Osteocyte (in vitro differentiated cells): ENCODE measurements at places on chromosomes 7 and 10.

DNA sequence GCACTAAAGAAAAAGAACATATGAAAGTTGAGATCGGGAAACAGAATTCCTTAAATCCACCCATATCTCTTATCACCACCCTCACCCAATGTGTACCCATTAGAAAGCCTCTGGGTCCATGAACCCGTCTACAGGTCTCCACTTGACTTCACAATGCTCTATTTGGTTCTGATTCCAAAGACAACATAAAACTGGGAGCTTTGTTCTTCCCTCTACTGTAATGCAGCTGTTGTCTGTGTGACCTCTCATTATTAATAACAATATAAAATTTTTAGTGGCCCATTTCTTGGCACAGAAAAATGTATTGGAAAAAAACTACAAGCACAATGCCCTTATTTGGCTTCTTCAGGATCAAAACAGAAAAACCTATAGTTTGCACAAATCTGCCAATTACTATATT, 30.0 kb downstream of the DOCK4 start:
- H3K4me1 ChIP-seq = peaks cover 24% of the 10 kb centered on the region
- no peak overlapping the region for H3K27ac ChIP-seq
- H3K4me3 ChIP-seq = no peak overlapping the region
- H3K27me3 ChIP-seq = no peaks in the 10 kb centered on the region
- peaks cover 3% of the 10 kb centered on the region for H3K36me3 ChIP-seq

GRCh38 chr7:114703677-114704076, 218.2 kb upstream of the MDFIC start:
- H3K36me3 ChIP-seq = no peaks in the 10 kb centered on the region
- no peaks in the 10 kb centered on the region for H3K4me1 ChIP-seq
- no peak overlapping the region for H3K27ac ChIP-seq
- H3K4me3 ChIP-seq = no peak overlapping the region
- no peak for DNase-seq

DNA sequence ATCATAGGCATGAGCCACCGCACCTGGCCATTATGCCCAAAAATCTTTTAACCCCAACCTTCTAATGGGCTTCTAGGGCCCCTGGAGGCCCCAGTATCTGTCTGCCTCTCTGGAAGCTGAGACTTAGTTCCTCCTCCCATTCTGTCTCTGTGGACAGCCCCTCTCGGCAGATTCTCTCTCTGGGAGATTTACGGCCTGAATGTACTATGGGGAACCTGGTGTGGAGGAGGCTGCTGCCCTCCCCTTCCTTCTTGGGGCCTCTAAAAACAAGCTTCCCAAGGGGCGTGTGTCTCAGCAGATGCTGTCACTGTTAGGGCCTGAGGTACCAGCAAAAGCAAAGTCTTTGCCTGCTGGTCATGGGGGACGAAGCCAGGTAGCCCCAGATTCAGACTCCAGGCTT, 35.8 kb upstream of the PRKAR1B start:
- H3K36me3 ChIP-seq = peaks cover 40% of the 10 kb centered on the region
- H3K27me3 ChIP-seq = no peaks in the 10 kb centered on the region
- no peak for DNase-seq
- no peak overlapping the region for H3K4me3 ChIP-seq
- H3K4me1 ChIP-seq = peaks cover 7% of the 10 kb centered on the region
- H3K27ac ChIP-seq = no peak overlapping the region

- H3K27me3 ChIP-seq = no peaks in the 10 kb centered on the region
- DNase-seq = no peak
- no peak overlapping the region for H3K27ac ChIP-seq
- no peaks in the 10 kb centered on the region for H3K4me1 ChIP-seq
- H3K36me3 ChIP-seq = no peaks in the 10 kb centered on the region
These were observed 114.0 kb downstream of the BBS9 start for GRCh38 chr7:33243319-33243881.

DNA sequence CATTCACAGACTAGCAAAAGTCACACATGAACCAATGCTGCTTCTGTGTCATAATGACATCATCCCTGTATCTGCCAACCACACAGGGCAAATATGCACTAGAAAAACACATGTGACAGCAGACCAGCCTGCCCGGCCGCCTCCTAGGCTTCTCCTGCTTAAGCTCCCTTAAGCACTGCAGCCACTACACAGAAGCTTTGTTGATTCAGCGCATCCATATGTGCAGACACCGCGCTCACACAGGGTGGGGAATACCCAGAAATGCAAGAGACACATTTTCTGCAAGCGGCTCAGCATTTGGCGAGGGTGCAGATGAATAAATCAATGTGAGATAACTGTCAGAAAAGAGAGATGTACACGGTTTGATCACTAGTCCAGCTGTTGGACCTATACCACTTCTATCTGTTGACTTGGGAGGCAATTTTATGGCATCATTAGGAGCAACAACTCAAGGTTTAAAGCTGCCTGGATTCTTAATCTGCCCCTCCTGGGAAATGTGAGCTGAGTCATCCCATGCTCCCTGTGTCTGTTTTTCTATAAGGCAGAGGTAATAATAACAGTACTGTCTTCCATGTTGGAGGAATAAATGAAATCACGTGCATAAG, 33.4 kb downstream of the CPXM2 start:
- no peaks in the 10 kb centered on the region for H3K4me1 ChIP-seq
- H3K4me3 ChIP-seq = no peak overlapping the region

DNA sequence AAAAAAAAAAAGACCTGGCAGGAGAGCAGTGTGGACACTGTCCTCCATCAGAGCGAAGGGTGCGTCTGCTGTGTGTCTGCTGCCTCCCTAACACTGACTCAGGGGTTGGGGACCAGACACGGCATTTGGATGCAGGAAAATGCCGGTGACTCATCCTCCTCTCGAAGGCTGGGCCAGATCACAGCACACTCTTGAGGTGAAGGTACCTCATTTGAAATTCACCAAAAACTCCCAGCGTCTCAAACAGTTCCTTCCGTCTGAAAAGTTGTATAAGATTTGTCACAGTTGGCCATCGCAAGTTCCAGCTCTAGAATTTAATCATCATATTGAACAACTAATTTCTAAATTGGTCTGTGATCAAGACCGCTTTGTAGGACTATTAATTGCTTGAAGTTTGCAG, 118.1 kb upstream of the LYZL2 start:
- H3K4me1 ChIP-seq = peaks cover 2% of the 10 kb centered on the region
- no peak for DNase-seq
- H3K27me3 ChIP-seq = no peaks in the 10 kb centered on the region
- H3K27ac ChIP-seq = no peak overlapping the region
- no peaks in the 10 kb centered on the region for H3K36me3 ChIP-seq
- no peak overlapping the region for H3K4me3 ChIP-seq

DNA sequence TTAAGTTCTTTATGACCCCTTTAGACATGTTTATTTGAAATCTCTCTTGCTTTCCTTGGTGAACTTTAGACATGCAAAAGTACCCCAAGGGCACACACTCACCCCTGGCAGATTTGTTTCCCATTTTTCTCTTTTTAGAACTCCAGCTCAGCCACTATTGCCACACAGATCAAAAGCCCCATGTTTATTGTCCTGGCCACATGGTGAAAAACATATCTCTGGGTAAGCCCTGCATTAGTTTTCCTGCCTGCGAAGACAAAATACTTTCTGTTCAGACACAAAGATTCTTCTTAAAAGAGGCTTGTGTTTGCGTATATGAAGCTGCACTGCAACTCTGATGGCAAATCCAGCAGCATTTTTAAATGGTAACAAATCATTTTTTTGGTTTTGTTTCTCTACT, 200.0 kb downstream of the POLR1F start:
- H3K36me3 ChIP-seq = no peaks in the 10 kb centered on the region
- no peaks in the 10 kb centered on the region for H3K27me3 ChIP-seq
- H3K4me1 ChIP-seq = peaks cover 11% of the 10 kb centered on the region
- DNase-seq = no peak

GRCh38 chr7:94045581-94045980, 41.4 kb upstream of the BET1 start:
- no peak overlapping the region for H3K27ac ChIP-seq
- peaks cover 7% of the 10 kb centered on the region for H3K4me1 ChIP-seq
- no peaks in the 10 kb centered on the region for H3K36me3 ChIP-seq
- DNase-seq = no peak

DNA sequence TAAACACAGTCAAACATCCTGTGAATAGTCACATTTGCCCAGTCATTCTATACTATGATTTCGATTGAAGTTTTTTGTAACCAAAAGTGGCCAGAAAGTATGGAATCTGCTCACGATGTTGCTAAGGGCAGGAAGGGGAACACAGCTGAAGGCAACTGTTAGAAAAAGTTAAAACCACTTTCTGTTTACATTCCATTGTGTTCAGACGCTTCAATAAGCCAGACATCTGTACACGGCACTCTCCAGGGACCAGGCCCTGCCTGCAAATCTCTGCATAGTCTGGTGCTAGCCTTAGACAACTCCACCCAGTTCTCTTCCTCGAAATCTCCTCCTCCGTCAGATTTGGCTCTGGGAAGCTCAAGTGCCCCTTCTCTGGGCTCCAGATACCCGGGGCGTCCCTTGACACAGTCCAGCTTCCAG, 17.1 kb upstream of the TMEM120A start:
- peaks cover 14% of the 10 kb centered on the region for H3K36me3 ChIP-seq
- H3K27ac ChIP-seq = peak overlapping the region; percentile 93
- H3K27me3 ChIP-seq = no peaks in the 10 kb centered on the region
- H3K4me1 ChIP-seq = peaks cover 23% of the 10 kb centered on the region
- H3K4me3 ChIP-seq = peak overlapping the region; percentile 11
